HAP-1 (cell line): ENCODE measurements at places on chromosomes 2 and 18.

DNA sequence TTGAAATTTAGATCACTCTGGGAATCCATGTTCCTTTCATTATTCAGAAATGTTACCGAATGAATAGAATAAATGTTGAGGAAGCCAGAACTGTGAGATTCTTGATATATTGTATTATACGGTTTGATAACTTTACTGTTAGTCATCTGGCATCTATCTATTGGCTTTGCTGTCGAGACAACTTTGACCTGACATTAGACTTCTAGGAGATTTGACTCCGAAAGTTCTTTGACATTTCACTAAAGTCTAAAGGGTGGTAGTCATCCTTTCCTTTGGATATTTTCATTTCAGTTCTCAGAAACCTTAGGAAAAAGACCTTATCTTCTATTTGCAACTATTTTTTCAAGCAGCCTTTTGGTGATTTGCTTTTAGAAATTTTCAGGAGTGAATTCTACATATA, 1.9 kb downstream of the BMPR2 start:
- no peak for DNase-seq

GRCh38 chr18:33873112-33873511, 295.1 kb downstream of the ASXL3 start:
- no peak for DNase-seq

GRCh38 chr2:179031731-179032408, 18.1 kb downstream of the CCDC141 start:
- DNase-seq, result no peak

DNA sequence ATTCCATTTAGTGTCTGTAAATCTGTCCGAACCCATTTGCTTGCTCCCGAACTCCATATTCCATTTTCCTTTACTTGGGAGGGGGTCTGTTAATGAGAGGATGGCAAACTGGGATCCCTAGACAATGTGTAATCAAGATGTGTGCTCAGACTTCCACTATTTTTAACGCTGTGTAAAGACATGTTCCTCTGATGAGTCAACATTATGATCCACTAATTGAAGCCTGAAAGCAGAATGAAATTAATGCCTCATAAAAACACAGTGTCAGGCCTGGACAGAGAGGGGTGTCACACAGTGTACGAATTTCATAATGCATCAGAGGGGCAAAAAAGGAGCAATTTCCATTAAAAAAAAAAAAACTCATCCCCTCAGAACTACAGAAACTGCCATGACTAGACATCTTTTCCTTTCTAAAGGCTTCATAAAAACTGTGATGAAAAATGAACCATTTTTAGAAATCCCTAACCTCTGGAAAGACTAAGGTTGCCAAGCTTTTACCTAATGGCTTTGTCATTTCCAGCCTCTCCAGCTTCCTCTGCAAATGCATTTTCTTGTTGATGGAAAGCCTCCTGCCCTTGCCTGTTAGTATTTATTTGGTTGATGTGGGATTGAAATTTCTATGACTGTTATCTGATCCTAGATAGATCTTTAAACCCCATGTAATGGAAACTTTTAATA, 209.2 kb upstream of the DCC start:
- no peak for DNase-seq

GRCh38 chr2:120622159-120622869, 113.4 kb upstream of the GLI2 start:
- DNase-seq, result no peak
